Peyer's patch (tissue), 4 donors: ENCODE measurements at places on chromosomes 4 and X. TPM values are rescaled to one million over a fixed set of nuclear protein-coding genes. Genes with fewer than 3 reads are reported as not detected.

Gene MAGEE1
- total RNA-seq: not detected

Gene FAM200B
- total RNA-seq: 59.4 TPM

Gene GAGE12H
- total RNA-seq: not detected

Gene IL2
- total RNA-seq: not detected

Gene GNRHR
- total RNA-seq: not detected

Gene ANKRD50
- 16.1 TPM for total RNA-seq

Gene TCP11X2
- total RNA-seq: not detected

Gene HGFAC
- total RNA-seq: not detected

Gene DDX60
- 19.9 TPM for total RNA-seq

Gene PRSS12
- 23.1 TPM for total RNA-seq

Gene RAB9B
- 1.2 TPM for total RNA-seq
